CD8-positive, alpha-beta memory T cell (primary cell): ENCODE measurements at places on chromosomes 11 and 22.
A peak's percentile ranks its signal among the peaks of the same experiment; 100 is the strongest.

GRCh38 chr11:122007601-122008071, 108.4 kb downstream of the BLID start:
- no peak for DNase-seq
- H3K4me1 ChIP-seq = no peaks in the 10 kb centered on the region
- no peak overlapping the region for H3K27ac ChIP-seq
- no peaks in the 10 kb centered on the region for H3K36me3 ChIP-seq
- no peak overlapping the region for H3K4me3 ChIP-seq
- H3K27me3 ChIP-seq = no peaks in the 10 kb centered on the region

DNA sequence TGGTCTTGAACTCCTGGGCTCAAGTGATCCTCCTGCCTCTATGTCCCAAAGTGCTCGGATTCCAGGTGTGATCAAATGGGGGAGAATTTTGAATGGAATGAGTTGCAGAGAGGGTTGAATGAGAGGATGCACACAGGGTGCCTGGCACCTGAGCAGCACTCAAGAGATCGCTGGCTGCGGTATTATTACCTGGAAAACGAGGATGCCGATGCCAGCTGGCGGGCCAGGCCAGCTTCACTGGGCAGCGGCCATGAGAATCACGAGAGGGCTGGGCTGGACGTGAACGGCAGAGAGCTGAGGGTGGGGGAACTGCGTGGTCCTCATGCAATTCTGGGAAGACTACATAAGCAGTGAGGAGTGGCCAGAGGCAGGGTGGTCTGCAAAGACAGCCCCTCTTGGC, 2.9 kb downstream of the MGAT3 start:
- DNase-seq = no peak
- no peaks in the 10 kb centered on the region for H3K36me3 ChIP-seq
- no peak overlapping the region for H3K4me3 ChIP-seq
- no peak overlapping the region for H3K27ac ChIP-seq

GRCh38 chr22:30628491-30628890, 7.1 kb upstream of the SLC35E4 start:
- no peaks in the 10 kb centered on the region for H3K36me3 ChIP-seq
- no peak overlapping the region for H3K27ac ChIP-seq
- no peak overlapping the region for H3K4me3 ChIP-seq
- no peaks in the 10 kb centered on the region for H3K27me3 ChIP-seq
- no peaks in the 10 kb centered on the region for H3K4me1 ChIP-seq

GRCh38 chr11:93537767-93538261, 5.4 kb downstream of the SMCO4 start:
- no peak for DNase-seq
- no peak overlapping the region for H3K4me3 ChIP-seq
- no peaks in the 10 kb centered on the region for H3K27me3 ChIP-seq
- H3K36me3 ChIP-seq = no peaks in the 10 kb centered on the region
- no peaks in the 10 kb centered on the region for H3K4me1 ChIP-seq
- no peak overlapping the region for H3K27ac ChIP-seq

DNA sequence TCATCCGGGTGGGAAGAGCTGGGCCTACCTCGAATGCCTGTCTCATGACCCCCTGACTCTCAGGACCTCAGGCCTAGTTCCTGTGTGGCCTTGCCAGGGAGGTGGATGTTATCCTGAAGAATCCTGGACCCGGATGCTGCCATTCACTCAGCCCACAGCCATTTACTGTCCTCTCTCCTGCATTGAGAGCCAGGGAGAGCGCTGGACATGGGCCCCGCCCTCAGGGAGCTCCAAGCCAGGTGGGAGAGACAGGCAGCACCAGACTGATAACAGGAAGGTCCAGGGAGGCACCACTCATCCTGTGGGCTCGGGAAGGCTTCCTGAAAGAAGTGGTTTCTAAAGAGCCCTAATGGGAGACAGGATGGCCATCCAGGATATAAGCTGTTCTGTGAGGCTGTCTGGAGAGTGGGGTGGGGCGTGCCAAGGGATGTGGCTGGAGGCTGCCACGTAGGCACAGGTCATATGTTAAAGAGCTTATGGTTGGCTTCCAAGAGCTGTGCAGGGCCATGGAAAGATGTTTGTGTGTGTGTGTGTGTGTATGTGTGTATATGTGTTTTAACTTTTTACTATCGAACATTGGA, 8.6 kb downstream of the SERPINH1 start:
- no peak overlapping the region for H3K27ac ChIP-seq
- peaks cover 6% of the 10 kb centered on the region for H3K4me1 ChIP-seq
- DNase-seq = no peak
- H3K36me3 ChIP-seq = peaks cover 6% of the 10 kb centered on the region

- DNase-seq = no peak
- H3K36me3 ChIP-seq = no peaks in the 10 kb centered on the region
- H3K4me3 ChIP-seq = no peak overlapping the region
- H3K27me3 ChIP-seq = no peaks in the 10 kb centered on the region
These were observed 28.8 kb downstream of the TEAD1 start for GRCh38 chr11:12702999-12703453.

- no peak for DNase-seq
- H3K4me3 ChIP-seq = no peak overlapping the region
- H3K4me1 ChIP-seq = no peaks in the 10 kb centered on the region
- no peak overlapping the region for H3K27ac ChIP-seq
- peaks cover 3% of the 10 kb centered on the region for H3K27me3 ChIP-seq
These were observed 34.5 kb upstream of the PAMR1 start for GRCh38 chr11:35559949-35560348.

DNA sequence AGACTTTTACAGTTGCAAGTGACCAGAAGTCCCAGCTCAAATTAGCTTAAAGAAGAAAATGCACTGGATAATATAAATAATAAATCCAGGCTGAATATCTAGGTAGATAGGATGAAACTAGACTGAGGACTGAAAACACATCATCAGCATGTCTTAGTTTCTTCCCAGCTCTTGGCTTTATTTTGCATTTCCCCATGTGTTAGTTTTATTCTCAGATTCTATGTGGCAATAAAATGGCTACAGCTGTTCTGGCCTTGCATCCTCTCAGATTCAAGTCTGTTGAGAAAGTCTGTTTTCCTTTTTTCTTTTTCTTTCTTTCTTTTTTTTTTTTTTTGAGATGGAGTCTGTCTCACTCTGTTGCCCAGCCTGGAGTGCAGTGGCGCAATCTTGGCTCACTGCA, 22.6 kb upstream of the CAT start:
- no peak overlapping the region for H3K4me3 ChIP-seq
- H3K27ac ChIP-seq = no peak overlapping the region
- H3K27me3 ChIP-seq = no peaks in the 10 kb centered on the region
- H3K4me1 ChIP-seq = no peaks in the 10 kb centered on the region
- no peak for DNase-seq

DNA sequence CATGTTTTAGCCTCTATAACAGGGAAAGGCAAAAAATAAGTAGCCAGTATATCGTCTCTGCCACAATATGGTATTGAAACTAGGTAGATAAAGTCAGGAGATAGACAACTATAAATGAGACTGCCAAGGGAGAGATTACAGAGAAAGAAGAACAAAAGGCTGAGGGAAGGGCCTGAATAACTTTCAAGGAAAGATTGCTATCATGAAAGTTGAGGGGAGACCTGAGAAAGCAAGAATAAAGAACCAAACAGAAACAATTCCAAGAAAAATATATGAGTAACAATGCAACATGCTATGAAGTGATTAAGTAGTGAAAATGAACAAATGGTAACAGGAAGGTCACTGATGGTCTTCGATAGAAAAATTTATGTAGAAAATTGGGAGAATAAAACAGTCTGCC, 690.1 kb downstream of the METTL15 start:
- no peak overlapping the region for H3K27ac ChIP-seq
- H3K27me3 ChIP-seq = no peaks in the 10 kb centered on the region
- H3K4me3 ChIP-seq = no peak overlapping the region
- no peak for DNase-seq
- no peaks in the 10 kb centered on the region for H3K4me1 ChIP-seq
- H3K36me3 ChIP-seq = no peaks in the 10 kb centered on the region

DNA sequence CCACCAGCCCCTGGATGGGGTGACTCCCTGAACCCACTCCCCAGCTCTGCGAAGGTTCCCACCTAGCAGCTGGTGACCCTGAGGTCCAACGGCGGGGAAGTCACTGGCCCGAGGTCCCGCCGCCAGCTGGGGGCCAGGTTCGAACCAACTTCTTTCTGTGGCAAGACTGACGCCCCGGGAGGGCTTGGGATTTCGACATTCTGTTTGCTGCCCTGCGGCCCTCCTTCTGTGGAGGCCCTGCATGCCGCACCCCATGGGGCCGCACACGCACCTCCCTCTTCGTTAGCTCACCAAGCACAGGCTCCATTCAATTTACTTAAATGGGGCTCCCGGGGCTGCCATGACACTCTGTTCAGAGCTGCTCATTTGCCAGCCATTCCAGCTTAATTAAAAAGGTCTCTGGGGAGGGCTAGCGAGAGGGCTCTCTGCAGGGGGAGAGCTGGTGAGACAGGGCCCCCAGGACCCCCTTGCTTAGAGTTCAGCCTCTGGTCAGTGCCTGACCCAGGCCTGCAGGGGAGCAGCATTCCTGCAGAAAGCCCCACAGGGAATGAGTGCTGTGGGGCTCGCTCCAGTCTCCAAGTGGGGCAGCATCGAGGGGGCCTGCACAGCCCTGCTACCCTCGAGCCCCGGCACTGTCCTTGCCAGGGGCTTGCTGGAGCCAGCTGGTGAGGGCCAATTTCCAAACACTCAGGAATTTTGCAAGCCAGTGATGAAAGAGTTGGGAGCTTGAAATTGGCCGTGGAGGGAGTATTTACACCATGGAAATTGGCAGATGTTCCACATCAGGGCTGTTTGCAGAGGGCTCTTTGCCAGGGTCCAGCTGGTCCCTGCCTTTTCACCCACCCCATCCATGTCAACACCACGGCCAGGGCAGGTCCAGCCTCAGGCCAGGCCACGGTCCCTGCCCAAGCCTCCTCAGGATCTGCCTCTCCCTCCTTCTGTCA, 80.8 kb downstream of the CACNA1I start:
- no peak for DNase-seq
- H3K4me1 ChIP-seq = peaks cover 2% of the 10 kb centered on the region
- H3K36me3 ChIP-seq = no peaks in the 10 kb centered on the region
- no peaks in the 10 kb centered on the region for H3K27me3 ChIP-seq
- no peak overlapping the region for H3K4me3 ChIP-seq

- H3K36me3 ChIP-seq = no peaks in the 10 kb centered on the region
- no peaks in the 10 kb centered on the region for H3K4me1 ChIP-seq
- DNase-seq = no peak
- no peak overlapping the region for H3K4me3 ChIP-seq
- no peaks in the 10 kb centered on the region for H3K27me3 ChIP-seq
These were observed 42.1 kb upstream of the TPBGL start for GRCh38 chr11:75198278-75198973.

- H3K4me3 ChIP-seq = no peak overlapping the region
- no peak for DNase-seq
- no peaks in the 10 kb centered on the region for H3K4me1 ChIP-seq
- H3K27ac ChIP-seq = no peak overlapping the region
These were observed 11.2 kb upstream of the SREBF2 start for GRCh38 chr22:41821471-41822316.

- peaks cover 20% of the 10 kb centered on the region for H3K27me3 ChIP-seq
- H3K36me3 ChIP-seq = no peaks in the 10 kb centered on the region
- peak; percentile 42 for DNase-seq
These were observed 22.6 kb upstream of the PKNOX2 start for GRCh38 chr11:125141686-125142535.

- no peak overlapping the region for H3K27ac ChIP-seq
- no peaks in the 10 kb centered on the region for H3K36me3 ChIP-seq
- DNase-seq = no peak
- no peaks in the 10 kb centered on the region for H3K27me3 ChIP-seq
These were observed 48.3 kb downstream of the IRAG1 start for GRCh38 chr11:10645212-10645795.

GRCh38 chr22:41479671-41480396, 10.9 kb downstream of the ACO2 start:
- no peaks in the 10 kb centered on the region for H3K4me1 ChIP-seq
- H3K27ac ChIP-seq = no peak overlapping the region
- H3K4me3 ChIP-seq = no peak overlapping the region
- no peaks in the 10 kb centered on the region for H3K36me3 ChIP-seq

DNA sequence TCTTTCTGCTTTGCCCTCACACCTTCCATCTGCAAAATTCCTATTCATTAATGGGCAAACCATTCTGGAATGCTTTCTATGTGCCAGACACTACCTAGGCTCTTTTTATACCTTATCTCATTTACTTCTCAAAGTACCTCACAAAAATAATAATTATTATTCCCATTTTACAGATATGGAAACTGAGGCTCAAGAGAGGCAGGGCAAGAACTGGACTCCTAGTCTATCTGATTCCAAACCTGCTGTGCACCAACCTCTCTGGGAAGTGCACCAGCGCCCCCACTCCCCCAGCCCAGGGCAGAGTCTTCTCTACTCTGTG, 826 bp upstream of the DGAT2 start:
- peak overlapping the region; percentile 54 for H3K4me3 ChIP-seq
- H3K27me3 ChIP-seq = no peaks in the 10 kb centered on the region
- no peak for DNase-seq
- H3K36me3 ChIP-seq = no peaks in the 10 kb centered on the region
- peaks cover 19% of the 10 kb centered on the region for H3K4me1 ChIP-seq

DNA sequence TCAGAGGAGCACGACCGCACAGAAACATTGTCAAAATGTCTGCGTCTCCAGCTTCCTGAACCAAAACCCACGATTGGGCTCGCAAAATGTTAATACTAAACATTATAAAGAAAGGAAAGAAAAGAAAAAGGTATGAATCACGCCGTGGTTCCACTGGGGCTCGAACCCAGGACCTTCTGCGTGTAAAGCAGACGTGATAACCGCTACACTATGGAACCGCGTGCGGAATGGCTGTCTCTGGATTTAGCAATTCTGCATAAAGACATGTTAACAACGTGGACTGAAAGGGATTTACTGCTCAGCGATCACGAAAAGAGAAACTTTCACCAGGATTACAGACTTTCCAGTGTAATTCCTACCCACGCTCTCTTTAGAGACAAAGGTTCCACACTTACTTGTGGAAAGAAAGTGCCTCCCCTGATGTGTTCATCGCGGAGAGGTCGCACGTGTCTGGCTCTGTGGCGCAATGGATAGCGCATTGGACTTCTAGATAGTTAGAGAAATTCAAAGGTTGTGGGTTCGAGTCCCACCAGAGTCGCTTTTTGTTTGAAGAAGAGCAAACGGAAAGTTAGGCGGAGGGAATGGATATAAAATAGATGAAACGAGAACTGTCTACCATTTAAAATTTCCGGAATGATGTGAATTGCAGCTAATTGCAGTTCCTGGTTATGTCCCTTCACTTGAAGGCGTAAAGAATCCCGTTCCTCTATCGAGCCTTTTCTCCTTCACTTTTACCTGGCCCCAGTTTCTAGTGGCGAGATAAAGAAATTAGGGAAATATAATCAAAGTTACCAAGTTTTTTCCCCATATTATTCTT, 39.7 kb downstream of the OR4D9 start:
- H3K4me3 ChIP-seq = peak overlapping the region; percentile 82
- no peaks in the 10 kb centered on the region for H3K27me3 ChIP-seq
- H3K27ac ChIP-seq = peak overlapping the region; percentile 69
- DNase-seq = peak; percentile 68
- peaks cover 17% of the 10 kb centered on the region for H3K4me1 ChIP-seq
